Thoracic aorta (tissue), 2 donors: ENCODE measurements at places on chromosomes 6 and 20.

DNA sequence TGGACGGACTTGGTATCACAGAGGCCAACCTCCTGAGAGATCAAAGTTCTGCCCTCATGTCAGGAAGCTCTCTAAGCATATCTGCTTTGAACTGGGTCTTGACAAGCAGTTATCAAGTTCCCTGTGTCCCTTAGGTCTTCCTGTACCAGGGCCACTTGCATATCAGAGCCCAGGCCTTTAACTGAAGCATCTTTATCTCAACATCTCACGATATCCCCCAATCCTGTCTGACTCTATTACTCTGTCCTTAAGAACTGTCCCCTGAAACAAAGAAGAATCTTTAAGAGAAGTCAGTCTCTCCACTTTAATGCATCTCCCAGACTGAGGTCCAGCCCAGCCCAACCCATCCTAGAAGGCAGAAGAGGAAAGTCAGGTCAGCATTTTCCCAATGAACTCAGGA lies 8.2 kb downstream of the MAS1L start:
- DNase-seq: no peak

DNA sequence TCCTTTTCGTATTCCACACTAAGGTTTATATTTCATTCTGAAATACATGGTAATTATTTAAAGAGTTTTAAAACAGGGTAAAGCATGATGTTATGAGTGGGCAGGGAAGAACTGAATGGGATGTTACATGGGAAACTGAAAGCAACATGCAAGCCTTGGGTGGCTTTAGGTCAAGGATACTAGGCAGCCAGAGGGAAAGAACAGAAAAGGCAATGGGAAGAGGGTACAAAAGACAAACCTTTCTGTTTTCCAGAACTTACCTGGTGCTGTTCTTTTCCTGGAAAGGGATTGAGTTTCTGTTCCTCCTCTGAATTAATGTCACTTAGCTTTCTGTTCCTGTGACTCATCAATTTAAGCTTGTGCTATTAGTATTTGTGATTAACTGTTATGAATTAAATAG lies 71.2 kb upstream of the SMIM8 start:
- DNase-seq: no peak

DNA sequence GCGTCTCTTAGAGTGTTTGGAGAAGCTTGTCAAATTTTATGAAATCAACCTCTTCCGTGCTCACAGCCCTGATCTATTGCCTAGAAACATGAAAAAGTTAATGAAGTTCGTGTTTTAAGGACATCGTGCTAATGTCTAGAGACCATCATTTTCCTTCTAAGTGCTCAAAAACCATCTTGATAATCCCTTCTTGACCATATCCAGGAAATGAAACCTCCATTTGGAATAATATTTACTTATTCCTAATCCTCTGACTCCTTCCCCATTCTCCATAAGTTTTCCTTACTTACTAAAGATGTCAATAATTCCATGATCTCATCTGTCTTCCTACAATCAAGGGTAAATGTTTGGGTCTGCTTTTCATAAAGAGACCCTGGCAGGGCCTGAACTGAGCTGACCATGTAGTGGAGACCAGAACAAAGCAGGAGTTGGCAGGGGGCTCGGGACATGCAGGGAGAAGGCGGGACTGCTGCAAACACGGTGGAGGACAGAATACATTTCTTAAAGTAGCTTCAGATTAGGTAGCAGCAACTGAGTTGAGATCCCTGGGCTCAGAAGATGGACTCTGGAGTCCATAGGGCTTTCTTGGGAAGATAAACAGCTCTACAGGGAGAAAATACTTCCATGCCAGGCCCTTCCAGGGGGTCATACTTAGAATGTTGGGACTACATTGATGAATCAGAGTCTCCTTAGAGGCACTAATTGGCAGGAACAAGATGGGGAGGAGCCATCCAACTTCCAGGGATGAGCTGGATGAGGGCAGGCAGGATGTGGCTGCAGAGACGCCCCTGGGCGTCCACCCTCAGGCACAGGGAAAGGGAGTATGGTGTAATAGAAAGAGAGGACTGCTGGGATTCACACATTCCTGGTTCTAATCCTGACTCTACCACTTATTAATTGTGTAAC lies 100.7 kb downstream of the RIN2 start:
- no peak for DNase-seq

GRCh38 chr20:7993238-7993637 lies 26.3 kb downstream of the TMX4 start:
- DNase-seq: no peak

DNA sequence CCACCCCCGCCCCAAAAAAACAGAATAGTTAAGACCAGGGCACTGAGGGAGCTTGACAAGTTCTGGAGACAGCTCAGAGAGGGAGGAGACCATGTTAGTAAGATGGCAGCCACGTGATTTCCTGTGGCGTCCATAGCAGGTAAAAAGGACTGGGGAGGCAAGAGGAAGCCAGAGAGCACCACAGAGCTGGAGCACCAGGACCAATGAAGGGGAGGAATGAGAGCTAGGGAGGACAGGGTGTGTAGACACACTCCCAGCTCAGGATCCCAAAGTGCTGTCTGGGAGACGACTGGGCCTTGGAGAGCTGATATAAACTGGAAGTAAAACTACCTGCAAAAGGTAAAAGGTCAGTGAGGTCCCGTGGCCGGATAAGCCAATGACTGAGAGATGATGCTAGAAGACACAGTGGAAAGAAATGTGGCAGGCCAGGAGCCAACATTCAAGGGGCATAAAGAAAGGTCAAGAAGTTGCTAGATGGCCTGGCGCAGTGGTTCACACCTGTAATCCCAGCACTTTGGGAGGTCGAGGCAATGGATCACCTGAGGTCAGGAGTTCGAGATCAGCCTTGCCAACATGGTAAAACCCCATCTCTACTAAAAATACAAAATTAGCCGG lies 39.0 kb downstream of the SLC23A2 start:
- DNase-seq: no peak

- no peak for DNase-seq
These were observed 10.8 kb upstream of the AGPAT4 start for GRCh38 chr6:161284653-161285052.

DNA sequence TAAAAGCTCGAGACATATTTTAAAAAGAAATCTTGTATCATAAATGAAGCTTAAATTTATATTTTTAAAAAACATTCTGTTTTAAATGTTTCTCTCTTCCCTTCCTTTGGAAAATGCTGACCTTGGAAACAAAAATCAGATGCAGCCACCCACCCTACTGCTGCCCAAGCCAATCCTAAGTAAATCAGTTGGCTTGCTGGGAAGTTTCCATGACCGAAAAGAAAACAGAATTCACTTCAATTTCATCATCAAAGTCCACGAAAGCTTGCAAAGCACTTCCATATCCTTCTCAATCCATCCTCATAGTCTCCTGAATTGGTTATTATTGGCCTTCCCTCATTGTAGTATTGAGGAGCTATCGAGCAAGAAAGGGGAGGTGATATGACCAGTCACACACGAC lies 80.1 kb downstream of the PLCG1 start:
- DNase-seq: no peak

DNA sequence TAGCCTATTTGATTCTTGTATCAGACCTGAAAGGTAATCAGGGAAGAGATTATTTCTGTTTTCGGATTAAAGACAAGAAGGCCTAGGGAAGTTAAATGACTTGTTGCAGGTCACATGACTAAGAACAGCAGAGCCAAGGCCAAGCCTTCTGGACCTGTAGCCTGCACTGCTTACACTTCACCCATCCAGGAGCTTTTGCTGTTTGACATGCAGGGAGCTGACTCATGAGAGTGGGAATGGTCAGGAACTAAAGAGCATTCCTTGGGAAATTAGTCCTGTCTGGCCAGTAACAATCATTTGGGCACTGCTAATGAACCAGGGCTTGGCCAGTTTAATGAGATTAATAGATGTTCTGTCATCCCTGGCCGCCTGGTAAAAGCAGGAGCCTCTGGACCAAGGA lies 46.8 kb downstream of the EIF2S2 start:
- DNase-seq: no peak

DNA sequence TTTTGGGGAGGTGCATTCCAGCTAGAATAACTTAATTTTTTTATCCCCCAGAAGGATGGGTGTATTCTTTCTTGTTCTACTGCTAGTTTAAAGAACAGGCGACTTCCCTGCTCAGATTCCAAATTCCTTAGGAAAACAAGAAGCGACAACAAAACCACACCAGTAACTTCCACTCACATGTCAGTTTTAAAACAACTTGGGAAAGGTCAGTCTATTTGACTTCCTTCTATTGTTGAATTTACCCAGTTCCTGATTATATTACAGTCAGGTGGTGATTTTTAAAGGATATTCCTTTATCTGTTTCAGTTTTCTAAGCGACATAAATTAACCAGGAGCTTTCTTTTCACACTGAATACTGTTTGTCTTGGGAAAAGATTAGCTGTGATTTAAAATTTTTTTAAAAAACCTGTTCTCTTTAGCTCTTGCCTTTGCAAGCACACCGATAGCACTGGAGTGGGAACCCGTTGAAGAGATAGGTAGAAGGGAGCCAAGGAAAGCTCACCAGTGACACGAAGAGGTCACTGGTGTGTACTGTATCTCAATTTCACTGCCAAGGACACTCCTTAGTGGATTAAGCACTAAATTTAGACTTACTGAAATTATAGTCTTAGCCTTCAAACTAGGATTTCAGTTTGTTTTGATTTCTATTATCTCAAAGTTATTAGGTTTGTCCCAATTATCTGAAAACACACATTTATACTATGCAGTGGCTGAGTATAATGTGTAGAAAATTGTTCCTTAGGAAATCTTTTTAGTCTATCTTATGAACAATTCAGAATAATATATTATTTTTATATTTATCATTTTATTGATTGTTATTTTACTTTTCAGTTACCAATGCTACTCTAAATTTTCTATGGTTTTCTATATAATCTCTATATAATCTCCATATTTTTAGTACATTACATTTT lies 22.3 kb downstream of the MARCKS start:
- no peak for DNase-seq
